ENCODE measurements at places on chromosomes 2 and 18.
A peak's percentile ranks its signal among the peaks of the same experiment; 100 is the strongest.

DNA sequence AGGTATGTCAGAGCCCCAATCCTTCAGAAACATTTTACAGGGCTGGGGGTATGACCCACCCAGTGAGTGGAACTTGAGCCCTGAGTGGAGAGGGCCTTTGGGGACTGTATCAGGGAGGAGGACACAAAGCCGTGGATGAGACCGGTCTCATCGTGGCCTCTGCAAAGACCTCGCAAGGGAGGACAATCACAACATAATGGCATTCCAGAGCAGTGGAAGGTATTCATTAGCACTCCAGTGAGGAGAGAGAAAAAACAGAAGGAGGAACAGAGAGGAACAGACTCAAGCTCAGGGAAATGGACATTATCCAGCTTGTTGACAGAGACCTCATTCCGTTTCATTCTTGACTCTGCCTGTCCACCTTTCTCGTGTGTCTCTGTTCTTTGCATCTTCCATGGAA is 38.8 kb upstream of the CTAGE1 start:
- DNase-seq: no peak

DNA sequence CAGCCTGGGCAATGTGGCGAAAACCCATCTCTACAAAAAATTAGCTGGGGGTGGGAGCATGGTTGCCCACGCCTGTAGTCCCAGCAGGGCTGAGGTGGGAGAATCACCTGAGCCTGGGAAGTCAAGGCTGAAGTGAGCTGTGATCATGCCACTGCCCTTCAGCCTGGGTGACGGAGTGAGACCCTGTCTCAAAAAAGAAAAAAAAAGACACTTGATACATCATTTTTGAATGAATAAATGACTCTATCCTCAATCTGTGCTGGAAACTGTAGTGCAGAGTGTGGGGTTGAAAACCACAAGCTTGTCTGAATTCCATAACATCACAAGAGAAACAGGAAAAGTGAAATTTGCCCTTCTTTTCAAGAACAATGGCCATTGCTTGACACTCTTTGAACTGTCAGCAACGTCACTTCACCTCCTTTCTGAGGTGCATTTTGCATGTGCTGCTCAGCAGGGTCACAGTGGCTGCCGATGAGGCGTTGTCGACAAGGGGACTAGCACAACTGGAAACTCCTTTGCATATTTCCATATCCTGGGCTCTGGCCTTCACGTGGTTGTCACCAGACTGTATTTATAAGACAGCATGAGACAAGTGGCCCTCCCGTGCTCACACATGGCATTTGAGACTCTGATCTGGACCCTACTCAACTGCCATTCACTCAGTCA is 54.2 kb downstream of the DDX1 start:
- no peak for DNase-seq

DNA sequence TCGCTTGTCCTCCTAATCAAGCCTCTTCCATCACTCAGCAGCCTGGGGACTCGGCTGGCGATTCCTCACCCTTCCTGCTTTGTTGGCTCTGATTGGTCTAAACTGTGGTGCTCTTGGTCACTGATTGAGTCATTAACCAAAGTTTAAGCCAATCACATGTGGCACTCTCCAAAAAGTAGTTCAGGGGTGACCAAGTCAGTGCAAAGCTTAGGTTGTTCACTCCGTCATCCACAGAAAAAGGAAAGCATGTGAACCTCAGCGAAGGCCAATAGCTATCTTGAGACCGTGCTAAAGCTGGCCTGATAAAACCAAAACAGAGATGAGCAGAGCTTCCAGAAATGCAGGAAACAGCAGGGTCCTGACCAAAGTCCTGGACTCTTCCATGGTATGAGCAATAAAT is 4.9 kb downstream of the ALPK2 start:
- no peak for DNase-seq

DNA sequence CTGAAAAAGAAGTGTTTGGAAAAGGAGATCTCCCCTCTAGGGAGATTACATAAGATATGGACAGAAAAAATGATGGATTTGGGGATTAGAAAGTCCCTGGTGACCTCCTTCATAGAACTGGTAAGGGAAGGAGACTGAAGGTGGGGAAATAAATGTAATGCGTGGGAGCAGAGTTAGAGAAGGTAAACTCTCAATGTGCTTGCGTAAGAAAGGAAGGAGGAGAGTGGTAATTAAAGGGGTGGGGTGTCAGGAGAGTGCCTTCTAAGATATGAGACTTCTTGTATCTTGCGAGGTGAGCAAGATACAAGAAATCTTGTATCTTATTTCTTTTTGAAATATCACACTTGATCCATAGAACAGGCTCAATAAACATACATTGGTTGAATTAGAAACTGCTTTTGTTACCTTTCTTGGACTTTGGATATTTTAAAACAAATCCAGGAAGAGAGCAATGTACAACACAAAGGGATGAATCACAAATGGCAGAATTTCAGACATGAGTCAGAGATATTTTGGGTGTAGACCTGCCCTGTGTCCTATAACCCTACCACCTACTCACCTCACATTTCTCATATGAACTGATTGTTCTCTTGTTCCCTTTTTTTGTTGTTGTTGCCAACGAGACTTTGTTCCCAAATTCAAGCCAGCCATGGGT is 342.4 kb downstream of the INSIG2 start:
- no peak for DNase-seq

- DNase-seq: peak; percentile 6
Measured at GRCh38 chr2:121790276-121790956, 35.0 kb downstream of the TSN start.

GRCh38 chr2:44952806-44953498 is 11.4 kb downstream of the SIX3 start:
- DNase-seq: no peak

DNA sequence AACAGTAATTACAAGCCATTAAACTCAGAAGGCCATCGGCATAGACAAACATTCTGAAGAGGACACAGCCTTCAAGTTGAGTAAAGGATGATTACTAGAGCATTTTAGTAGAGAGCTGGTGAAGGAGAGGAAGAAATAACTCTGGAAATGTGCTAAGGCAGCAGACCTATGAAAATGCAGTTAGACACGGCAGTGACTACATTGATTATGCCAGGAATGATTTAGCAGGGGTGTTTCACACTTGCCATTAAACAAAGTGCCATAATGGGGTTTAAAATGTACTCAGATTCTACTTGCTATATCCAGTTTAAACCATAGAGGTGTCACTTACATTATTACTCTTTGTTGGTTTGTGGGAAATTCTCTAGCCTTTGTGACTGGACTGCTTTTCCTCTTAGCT is 372.3 kb downstream of the CPS1 start:
- no peak for DNase-seq

DNA sequence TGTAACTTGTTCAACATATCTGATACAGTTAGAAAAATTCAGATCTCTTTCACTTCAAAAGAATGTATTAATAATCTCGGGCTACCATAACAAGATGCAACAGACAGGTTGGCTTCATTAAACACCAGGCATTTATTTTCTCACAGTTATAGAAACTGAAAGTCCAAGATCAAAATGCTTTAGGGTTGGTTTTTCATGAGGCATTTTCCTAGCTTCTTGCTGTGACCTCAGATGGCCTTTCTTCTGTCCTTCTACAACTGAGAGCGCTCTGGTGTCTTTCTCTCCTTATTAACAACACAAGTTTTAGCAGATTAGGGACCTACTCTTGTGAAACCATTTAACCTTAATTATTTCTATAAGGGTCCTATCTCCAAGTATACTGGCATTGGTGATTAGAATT is 452.5 kb downstream of the ZNF804A start:
- DNase-seq: no peak

GRCh38 chr2:79713131-79713785 is 200.4 kb downstream of the CTNNA2 start:
- no peak for DNase-seq

GRCh38 chr2:196226058-196226706 is 54.8 kb upstream of the STK17B start:
- no peak for DNase-seq

Data from suppressor macrophage treated with lipopolysaccharide for 4 hours (primary cell).